ENCODE measurements at places on chromosomes 12 and 14.
A peak's percentile ranks its signal among the peaks of the same experiment; 100 is the strongest.

- no peak for DNase-seq
Measured at GRCh38 chr14:74333909-74334308, 14.4 kb upstream of the VRTN start.

GRCh38 chr12:127770118-127770517 lies 496.9 kb upstream of the TMEM132C start:
- DNase-seq, result no peak

DNA sequence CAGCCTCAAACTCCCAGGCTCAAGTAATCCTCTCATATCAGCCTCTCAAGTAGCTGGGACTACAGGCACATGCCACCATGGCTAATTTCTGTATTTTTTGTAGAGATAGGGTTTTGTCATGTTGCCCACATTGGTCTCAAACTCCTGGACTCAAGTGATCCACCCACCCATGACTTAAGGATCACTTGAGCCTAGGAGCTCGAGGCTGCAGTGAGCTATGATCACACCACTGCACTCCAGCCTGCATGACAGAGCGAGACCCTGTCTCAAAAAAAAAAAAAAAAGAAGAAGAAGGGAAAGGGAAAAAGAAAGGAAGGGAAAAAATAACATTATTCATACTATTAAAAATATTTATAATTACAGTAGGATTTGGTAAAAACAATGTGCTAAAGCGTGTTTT lies 19.2 kb downstream of the EPS8 start:
- no peak for DNase-seq

GRCh38 chr14:91925001-91925726 lies 22.3 kb downstream of the FBLN5 start:
- peak; percentile 70 for DNase-seq

DNA sequence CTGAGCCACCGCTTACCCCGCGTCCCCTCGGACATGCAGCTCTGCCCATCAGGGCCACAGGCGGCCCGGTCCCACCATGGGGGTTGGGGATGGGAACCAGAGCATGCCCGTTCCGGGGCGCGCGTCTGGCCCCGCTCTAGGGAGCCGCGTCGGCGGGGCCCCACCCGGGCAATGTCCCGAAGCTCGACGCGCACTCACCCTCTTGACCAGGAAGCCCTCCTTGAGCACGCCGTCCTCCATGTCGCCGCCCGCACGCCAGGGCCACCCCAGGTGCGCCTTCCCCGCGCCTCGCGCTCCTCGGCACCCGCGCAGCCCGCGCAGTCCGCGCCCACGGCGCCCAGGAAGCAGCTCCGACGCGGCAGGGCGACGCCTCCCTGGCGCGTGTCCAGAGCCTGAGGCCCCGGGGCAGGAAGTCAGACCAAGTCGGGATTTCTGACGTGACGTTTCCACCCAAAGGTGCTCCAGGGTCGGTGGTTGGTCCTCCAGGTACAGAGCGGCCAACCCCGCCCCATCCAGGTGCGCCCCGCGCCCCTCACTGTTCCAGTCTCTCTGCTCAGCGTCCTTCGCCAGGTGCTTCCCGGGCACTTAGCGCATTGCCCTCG lies at the start of gene PLEK2:
TSS of gene PLEK2 (minus strand) at position 346 of the 602 bp plus-strand sequence. CDS start at position 240, 106 bp downstream.
- peak; percentile 48 for DNase-seq

DNA sequence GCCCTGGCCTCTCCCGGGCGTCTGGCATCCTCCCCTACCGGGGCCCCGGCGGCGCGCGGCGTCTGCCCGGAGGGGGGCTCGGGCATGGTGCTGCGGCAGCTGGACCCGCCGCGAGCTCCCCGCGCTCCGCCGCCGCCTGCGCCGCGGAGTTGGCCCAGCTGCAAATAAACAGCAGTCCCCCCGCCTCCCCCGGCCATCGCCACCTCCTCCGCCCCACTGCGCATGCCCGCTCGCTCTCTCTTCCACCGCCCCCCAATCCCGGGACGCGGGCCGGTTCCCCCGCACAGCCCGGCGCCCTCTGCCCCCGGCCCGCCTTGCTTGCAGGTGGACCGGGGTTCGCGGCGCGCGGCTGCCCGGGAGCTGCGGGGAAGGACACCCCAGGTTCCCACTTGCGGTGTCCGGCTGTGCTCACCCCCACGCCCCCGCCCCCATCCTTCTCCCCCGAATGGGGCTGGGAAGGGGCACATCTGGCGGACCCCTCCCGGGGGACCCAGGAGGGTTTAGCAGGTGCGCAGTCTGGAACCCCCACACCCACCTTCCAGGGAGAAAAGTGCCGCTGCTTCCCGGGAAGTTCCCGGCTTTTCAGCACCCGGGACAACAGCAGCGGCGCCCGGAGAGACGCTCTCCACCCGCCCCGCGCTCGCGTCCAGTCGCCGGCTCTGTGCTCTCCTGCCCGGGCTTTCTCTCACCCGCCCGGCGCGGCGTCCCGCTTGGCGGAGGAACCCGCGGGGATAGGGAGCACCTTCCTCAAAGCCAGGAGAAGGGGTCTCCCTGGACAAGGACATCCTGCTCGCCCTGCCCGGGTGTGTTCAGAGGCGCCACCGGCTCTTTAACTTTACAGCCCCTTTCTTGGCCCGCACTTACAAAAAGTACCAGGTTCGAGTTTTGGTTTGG lies at the start of gene TMTC1:
TSS of gene TMTC1 (minus strand) at position 170 of the 894 bp plus-strand sequence. CDS start 191 bp downstream, outside the sequence.
- peak; percentile 52 for DNase-seq

- DNase-seq, result no peak
Measured at GRCh38 chr12:42180990-42181596, 36.4 kb upstream of the GXYLT1 start.

DNA sequence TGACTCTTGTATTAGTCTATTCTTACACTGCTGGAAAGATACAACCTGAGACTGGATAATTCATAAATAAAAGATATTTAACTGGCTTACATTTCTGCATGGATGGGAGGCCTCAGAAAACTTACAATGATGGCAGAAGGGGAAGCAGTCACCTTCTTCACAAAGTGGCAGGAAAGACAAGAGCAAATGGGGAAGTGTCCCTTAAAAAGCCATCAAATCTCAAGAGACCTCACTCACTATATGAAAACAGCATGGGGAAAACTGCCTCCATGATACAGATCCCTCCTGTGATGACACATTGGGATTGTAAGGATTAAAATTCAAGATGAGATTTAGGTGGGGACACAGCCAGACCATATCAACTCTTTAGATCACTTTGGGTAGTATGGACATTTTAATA lies 83.7 kb downstream of the TMTC3 start:
- no peak for DNase-seq

GRCh38 chr12:74732164-74732784 lies 194.6 kb downstream of the ATXN7L3B start:
- no peak for DNase-seq

DNA sequence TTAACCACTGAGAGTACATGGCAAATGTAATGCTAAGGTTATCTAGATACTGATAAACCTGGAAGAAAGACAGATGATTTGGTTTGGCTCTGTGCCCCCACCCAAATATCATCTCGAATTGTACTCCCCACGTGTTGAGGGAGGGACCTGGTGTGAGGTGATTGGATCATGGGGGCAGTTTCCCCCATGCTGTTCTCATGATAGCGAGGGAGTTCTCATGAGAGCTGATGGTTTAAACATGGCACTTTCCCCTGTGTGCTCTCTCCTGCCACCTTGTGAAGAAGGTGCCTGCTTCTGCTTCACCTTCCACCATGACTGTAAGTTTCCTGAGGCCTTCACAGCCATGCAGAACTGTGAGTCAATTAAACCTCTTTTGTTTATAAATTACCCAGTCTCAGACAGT lies 14.2 kb downstream of the NOXRED1 start:
- DNase-seq, result no peak

DNA sequence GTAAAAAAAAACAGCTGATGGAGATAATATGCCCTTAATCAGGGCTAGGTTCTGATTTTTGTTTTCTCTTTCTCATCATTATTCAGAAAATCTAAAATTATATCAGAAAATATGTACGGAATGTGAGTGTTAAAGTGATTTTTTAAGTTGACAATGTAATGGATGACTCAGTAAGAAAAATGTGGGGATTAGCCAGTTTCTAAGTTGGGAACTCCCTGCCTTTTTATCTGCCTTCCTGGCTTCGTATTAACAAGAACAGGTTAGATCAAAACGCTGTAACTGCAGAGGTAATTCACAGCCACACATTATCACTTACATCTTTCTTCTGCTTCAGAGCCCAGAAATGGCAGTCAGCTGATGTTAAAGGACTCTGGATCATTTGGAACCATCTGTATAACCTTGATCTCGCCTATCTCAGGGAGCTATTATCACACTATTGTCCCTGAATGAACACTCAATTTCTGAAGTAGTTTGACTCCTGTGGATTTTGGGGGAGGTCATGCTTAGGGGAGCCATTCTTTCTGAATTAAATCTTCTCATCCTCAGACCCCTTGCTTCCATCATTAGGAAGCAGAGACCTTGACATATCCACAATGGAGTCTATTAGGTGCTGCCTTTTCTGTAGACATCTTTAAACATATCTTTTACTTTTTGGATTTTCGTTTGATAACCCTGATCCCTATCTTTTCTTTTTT lies 135.7 kb upstream of the SLC16A7 start:
- peak; percentile 12 for DNase-seq

- no peak for DNase-seq
Measured at GRCh38 chr12:4738541-4738940, 18.3 kb downstream of the GALNT8 start.

- DNase-seq, result no peak
Measured at GRCh38 chr12:102406033-102406584, 74.3 kb downstream of the IGF1 start.

DNA sequence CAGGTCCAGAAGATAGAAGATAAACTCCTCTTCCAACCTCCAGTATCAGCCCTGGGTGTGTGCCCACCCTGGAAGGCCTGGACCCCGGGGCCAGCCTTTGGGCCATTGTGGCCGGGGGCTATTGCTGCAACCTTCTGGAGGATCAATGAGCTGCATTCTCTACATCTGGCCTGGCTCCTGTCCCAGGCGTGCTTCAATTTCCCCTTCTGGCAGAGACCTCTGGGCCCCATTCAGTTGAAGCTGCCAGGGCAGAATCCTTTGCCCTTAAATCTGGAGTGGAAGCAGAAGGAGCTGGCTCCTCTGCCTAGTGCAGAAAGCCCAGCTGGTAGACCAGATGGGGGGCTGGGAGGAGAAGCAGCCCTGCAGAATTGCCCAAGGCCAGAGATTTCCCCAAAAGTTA lies 10.0 kb downstream of the NYNRIN start:
- DNase-seq, result peak; percentile 58

DNA sequence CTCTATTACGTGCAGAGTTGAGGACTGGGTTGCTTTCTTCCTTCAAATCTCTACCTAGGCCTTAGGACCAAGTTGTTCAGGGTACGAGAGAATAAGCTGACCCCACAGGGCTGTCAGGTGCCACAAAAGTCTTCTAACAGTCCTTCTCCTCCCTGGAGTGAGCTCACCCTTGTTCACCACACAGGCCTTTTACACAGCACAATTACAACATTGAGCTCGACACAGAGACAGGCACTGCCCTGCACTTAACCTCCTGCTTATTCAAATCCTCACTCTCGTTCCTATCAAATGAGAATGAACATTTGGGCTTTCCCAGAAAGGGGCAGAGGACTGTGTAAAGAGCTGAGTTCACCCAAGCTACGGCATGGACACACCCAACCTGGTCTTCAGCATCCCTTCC lies 2.4 kb downstream of the GALNT6 start:
- DNase-seq, result peak; percentile 26

DNA sequence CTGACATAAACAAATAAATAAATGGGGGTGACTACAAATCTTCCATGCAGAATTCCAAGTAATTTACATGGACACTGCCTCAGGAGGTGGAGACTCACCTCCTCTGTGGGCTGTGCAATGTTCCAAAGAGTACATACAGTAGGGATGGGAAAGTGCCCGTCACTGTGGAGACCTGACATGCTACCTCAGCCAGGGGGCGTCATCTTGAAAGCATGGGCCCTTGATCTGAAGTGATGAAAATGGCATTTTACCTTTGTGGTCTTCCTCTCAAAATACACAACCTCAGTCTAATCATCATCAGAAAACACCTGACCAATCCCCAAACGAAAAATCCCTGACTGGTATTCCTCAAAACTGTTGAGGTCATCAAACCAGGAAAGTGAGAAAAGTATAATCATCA lies 48.4 kb downstream of the ANAPC7 start:
- no peak for DNase-seq

GRCh38 chr12:10065241-10065640 lies 33.5 kb downstream of the CLEC1A start:
- DNase-seq, result no peak

- DNase-seq, result no peak
Measured at GRCh38 chr12:59040043-59040442, 119.7 kb upstream of the LRIG3 start.

GRCh38 chr14:68225321-68225720 lies 405.7 kb downstream of the RAD51B start:
- no peak for DNase-seq

DNA sequence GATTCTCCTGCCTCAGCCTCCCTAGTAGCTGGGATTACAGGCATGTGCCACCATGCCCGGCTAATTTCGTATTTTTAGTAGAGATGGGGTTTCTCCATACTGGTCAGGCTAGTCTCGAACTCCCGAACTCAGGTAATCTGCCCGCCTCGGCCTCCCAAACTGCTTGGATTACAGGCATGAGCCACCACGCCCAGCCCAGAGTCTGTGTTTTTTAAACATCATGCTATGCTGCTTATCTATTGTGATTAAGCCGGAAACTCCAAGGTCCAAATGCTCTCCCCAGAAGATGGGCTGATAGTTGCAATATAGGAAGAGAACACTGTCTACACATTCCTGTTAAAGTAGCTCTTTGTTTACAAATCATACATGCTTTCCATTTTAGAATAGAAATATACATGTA lies 30.5 kb upstream of the MAX start:
- no peak for DNase-seq

- DNase-seq, result no peak
Measured at GRCh38 chr12:30329281-30329680, 366.4 kb downstream of the IPO8 start.

Measured in umbilical cord (tissue), 2 donors.